Activated CD4-positive, alpha-beta T cell treated with anti-CD3 and anti-CD28 coated beads, Interleukin-2, Interleukin-6, amounts not matched to agents 100 ng/mL and 50 ng/mL, durations not matched to agents 16 hours and 8 hours (primary cell): ENCODE measurements at places on chromosomes 1 and 21.

DNA sequence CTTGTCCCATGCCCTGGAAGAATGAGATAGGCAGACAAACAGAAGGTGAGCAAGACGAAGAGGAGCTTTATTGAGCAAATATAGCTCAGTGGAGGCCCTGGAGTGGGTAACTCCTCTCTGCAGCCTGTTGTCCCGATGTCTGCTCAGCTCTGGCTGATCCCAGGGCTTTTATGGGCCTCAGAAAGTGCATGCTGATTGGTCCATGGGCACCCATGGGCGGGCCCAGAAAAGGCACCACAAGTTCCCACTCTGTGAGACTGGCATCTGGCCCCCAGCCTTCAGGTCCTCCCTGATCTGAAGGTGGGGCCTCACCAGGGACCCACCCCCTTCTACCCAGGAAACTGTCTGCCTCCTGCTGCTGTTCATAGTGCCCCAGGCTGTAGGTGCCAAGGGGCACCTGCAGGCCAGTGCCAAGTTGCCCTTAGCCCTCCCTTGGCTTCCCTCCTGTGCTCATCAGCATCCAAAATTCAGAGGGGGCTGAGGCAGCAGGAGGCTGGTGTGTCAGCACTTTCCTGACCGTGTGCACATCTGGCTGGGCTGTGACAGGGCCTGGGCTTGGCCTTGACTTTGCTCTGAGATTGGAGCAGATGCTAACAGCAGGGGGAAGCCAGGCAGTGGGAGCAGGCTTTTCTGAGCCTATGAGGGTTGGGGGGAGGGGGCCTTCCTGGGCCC, 35.4 kb downstream of the ACTL8 start:
- no peak for DNase-seq

GRCh38 chr1:27891196-27891889, 19.0 kb downstream of the THEMIS2 start:
- DNase-seq, result peak; percentile 74

DNA sequence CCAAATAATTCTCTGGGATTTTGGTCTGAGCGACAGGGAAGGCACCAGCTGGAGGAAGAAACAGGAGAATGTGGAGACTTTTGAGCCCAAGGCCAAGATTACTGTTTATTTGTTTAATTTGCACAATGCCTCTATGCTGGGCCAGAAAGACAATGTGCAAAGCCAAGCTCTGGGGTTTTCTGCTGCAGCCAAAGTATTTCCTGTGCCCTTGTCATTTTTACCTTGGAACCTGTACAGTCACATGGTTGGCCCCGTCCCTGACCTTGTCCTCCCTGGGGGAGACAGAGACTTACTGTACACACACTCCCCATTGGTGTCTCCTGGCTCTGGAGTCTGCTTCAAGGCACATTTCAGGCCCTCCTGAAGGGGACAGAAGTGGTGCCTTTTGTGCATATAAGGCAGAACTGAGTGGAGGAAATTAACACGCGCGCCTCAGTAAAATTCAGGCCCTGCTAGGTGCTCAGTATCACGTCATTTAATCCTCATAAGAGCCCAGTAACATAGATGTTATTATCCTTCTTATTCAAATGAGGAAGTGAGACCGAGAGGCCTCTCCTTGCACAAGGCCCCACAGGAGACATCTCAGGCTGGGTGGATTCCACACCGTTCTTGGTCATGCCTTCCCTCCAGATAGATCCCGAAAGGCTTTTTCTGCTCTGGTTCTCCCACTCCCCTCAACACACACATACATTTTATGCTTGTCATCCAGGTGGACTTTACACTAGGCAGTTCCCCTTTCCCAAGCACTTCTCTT, 21.1 kb downstream of the C1orf115 start:
- no peak for DNase-seq

GRCh38 chr1:222691016-222691415, 21.3 kb downstream of the AIDA start:
- no peak for DNase-seq

GRCh38 chr21:36987845-36988244, 18.7 kb upstream of the RIPPLY3 start:
- DNase-seq, result no peak

DNA sequence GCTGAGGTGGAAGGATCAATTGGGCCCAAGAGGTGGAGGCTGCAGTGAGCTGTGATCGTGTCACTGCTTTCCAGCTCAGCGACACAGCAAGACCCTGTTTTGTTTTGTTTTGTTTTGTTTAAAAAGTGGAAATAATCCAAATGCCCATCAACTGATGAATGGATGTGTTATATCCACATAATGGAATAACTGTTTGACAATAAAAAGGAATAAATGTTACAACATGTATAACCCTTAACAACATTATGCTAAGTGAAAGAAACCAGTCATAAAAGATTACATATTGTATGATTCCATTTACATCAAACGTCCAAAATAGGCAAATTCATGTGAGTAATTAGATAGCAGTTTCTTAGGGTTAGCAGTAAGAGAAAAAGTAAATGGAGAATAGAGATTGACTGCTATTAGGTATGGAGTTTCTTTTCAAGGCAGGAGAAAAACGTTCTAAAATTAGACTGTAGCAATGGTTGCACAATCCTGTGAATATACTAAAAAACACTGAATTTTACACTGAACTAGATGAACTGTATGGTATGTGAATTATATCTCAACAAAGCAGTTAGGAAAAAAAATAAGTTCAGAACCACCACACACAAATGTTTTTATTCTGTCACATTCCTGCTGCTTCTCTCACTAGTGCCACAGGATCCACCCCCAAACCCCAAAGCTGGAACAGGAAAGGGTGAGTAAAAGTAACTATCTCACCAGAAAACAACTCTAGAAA, 15.7 kb downstream of the FOXJ3 start:
- peak; percentile 28 for DNase-seq

DNA sequence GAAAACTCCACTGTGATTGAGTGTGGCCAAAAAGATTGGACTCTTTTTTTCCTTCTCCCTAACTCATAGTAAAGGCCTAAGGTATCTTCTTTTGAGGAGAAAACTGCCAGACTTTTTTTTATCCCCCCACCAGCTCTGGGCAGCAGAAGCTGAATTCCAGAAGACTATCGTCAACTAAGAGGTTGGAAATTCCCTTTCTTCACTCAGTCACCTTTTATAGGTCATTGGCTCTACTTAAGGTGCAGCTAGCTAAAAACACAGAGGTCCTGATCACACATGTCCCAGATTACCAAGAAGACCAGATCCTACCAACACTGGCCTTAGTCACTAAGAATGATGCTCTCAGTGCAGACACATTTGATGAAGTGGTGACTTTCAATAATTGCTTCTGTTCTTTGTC, 1441.2 kb downstream of the PLA2G4A start:
- no peak for DNase-seq

DNA sequence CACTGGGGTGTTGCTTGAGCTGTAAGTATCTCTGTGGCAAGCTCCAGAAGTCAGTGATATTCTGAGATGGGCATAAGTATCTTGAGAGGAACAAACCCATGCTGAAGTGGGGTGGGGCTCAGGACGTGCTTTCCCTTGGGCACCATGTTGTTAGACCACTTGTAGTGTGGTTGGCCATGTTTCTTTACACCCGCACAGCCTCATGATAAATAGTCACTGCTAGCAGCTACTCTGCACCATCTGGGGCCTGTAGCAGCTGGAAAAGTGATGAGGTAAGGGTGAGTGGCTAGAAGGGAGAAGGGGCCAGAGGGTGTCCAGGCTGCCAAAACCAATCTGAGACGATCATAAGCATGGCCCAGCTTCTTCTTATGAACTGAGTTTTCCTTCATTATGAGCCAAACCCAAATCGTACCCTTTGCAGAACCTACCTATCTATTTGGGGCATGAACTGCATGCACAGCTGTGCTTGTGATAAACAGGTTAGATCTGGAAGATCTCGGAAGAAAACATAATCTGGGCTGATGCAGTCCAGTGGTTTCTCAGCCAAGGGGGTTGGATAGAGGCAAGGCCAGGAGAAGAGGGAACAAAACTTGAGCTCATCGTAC, 91.9 kb upstream of the IRF2BP2 start:
- no peak for DNase-seq

GRCh38 chr1:150619576-150620509, 9.6 kb downstream of the ENSA start:
- no peak for DNase-seq

DNA sequence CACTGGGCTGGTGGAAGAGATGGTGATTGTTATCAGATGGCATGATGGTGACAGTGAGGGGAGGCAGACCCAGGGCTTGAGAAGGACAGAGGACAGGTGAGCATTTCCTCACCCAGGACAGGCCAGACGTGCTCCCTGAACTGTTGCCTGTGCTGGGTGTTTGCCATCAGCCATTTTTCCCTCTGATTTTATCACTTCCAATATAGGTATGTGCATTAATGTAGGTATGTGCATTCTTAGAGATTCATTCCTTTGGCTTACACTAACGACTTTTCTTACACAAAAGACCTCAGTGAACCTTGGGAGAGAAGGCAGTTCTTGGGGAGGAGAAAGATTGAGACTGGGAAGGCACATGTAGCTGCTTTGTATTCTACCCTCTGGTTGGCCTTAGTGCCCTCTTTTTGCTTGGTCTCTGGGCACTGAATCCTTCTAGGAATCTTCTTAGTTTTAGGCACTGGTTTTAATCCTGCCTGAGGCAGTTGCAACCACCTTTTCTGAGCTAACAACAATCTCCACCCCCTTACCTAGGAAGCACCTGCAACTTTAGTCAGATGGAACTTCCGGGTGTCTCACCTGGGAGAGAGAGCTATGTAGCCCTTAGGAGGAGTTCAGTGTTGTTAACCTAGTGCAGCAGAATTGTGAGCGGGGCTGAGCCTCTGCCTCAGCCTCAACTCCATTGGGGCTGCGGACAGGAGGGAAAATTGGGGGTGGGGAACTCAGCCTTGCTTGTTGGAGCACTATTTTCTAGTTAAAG, 30.9 kb downstream of the C1orf116 start:
- DNase-seq, result no peak

GRCh38 chr1:29475326-29475725, 239.0 kb downstream of the PTPRU start:
- no peak for DNase-seq

- no peak for DNase-seq
Measured at GRCh38 chr1:59128239-59128736, 168.6 kb upstream of the FGGY start.

DNA sequence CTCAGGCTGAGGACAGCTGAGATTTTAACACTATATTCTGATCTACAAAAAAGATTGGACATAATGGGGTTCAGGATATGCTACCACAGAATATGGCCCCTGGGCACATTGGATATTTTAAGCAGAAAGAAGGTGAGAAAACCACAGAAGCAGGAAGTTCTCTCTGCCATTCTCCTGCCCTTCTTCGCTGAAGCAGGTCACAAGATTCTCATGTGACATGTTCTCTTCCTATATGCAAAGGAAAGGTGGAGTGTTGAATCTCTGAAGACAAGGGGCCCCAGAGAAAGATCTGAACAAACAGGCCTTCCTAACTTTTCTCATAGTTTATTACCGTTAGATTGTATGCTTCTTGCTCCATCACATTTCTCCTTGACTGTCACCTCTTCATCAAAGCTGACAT, 285.7 kb downstream of the S1PR1 start:
- peak; percentile 2 for DNase-seq

GRCh38 chr1:193539731-193540459, 353.5 kb upstream of the B3GALT2 start:
- peak; percentile 47 for DNase-seq
